Naive thymus-derived CD8-positive, alpha-beta T cell (primary cell): ENCODE measurements at places on chromosomes 2 and 18.

DNA sequence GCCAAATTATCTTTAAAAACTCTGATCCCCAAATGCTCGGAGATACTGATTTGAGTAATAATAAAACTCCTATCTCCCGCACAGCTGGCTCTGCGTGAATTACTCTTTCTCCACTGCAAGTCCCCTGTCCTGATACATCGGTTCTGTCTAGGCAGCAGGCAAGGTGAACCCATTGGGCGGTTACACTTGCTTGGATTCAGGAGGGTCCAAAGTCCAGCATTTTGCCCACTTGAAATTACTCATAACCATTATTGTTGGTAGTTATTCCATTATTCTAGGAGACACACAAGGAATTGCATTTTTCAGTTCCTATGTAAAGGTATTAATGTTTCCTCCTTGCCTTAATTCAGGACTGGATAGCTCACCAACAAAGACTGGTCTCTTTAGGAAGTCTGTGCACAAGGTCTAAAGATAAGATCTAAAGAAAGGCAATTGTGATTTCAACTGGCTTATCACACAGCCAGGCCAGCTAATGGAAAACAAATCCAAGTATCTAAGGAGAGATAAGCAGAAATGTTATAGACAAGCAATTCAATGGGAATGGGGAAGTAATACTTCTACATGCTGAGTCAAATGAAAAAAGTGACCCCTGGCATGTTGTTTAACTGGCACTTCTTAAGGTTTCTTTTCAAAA lies 23.2 kb upstream of the NPC1 start:
- DNase-seq, result no peak
- no peak overlapping the region for H3K27ac ChIP-seq
- H3K27me3 ChIP-seq, result no peaks in the 10 kb centered on the region
- no peaks in the 10 kb centered on the region for H3K36me3 ChIP-seq
- H3K4me1 ChIP-seq, result no peaks in the 10 kb centered on the region

DNA sequence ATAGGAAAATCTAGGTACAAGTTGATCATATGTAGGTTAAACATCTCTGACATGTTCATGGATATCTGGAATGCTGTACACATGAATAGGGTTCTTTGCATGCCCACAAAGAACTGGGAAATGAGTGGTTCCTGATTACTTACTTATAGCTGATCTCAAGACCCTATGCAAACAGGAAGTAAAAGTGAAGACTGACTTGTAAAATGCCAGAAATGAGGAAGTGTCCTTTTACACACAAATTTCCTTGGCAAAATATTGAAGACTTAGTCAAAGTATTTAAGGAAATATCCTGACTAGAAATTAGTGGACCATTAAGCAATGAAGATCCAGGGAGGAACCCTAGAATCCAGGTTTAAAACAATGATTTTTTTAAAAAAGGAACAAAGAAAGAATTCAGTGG lies 203.7 kb upstream of the DLGAP1 start:
- H3K4me3 ChIP-seq, result no peak overlapping the region
- no peaks in the 10 kb centered on the region for H3K36me3 ChIP-seq
- DNase-seq, result no peak

- H3K36me3 ChIP-seq, result no peaks in the 10 kb centered on the region
- H3K4me1 ChIP-seq, result peaks cover 1% of the 10 kb centered on the region
- H3K4me3 ChIP-seq, result no peak overlapping the region
- H3K27me3 ChIP-seq, result no peaks in the 10 kb centered on the region
Observed at GRCh38 chr2:108575132-108575966, 41.1 kb downstream of the LIMS1 start.

- H3K4me3 ChIP-seq, result peak overlapping the region; percentile 57
- H3K27me3 ChIP-seq, result peaks cover 27% of the 10 kb centered on the region
- H3K4me1 ChIP-seq, result peaks cover 26% of the 10 kb centered on the region
- H3K36me3 ChIP-seq, result peaks cover 2% of the 10 kb centered on the region
- no peak overlapping the region for H3K27ac ChIP-seq
Observed at GRCh38 chr2:120345608-120346007, 328 bp upstream of the INHBB start.

- no peak for DNase-seq
- H3K4me3 ChIP-seq, result no peak overlapping the region
- H3K4me1 ChIP-seq, result no peaks in the 10 kb centered on the region
- peaks cover 22% of the 10 kb centered on the region for H3K27me3 ChIP-seq
Observed at GRCh38 chr2:219714681-219715400, 87.4 kb downstream of the SLC4A3 start.

DNA sequence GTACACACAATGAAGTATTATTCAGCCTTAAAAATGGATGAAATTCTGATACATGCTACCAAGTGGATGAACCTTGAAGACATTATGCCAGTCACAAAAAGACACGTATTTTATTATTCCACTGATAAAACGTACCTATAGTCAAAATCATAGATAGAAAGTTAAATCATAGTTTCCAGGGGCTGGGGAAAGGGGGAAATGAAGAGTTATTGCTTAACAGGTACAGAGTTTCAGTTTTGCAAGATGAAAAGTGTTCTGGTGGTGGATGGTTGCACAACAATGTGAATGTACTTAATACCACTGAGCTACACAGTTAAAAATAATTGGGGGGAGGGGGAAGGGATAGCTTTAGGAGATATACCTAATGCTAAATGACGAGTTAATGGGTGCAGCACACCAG lies 279.0 kb upstream of the STON1 start:
- no peaks in the 10 kb centered on the region for H3K27me3 ChIP-seq
- peaks cover 2% of the 10 kb centered on the region for H3K4me1 ChIP-seq
- H3K27ac ChIP-seq, result no peak overlapping the region
- DNase-seq, result no peak
- no peak overlapping the region for H3K4me3 ChIP-seq
- H3K36me3 ChIP-seq, result no peaks in the 10 kb centered on the region

GRCh38 chr18:62987859-62988258 lies 272.5 kb downstream of the PHLPP1 start:
- DNase-seq, result no peak
- peaks cover 10% of the 10 kb centered on the region for H3K27me3 ChIP-seq
- no peak overlapping the region for H3K4me3 ChIP-seq
- H3K36me3 ChIP-seq, result no peaks in the 10 kb centered on the region
- no peak overlapping the region for H3K27ac ChIP-seq

GRCh38 chr2:150575861-150576260 lies 88.4 kb upstream of the RND3 start:
- H3K27me3 ChIP-seq, result no peaks in the 10 kb centered on the region
- H3K27ac ChIP-seq, result no peak overlapping the region
- DNase-seq, result no peak
- H3K36me3 ChIP-seq, result no peaks in the 10 kb centered on the region

GRCh38 chr2:166373105-166373504 lies 2.6 kb downstream of the SCN9A start:
- peaks cover 29% of the 10 kb centered on the region for H3K27me3 ChIP-seq
- no peak overlapping the region for H3K4me3 ChIP-seq
- no peak overlapping the region for H3K27ac ChIP-seq
- DNase-seq, result no peak

DNA sequence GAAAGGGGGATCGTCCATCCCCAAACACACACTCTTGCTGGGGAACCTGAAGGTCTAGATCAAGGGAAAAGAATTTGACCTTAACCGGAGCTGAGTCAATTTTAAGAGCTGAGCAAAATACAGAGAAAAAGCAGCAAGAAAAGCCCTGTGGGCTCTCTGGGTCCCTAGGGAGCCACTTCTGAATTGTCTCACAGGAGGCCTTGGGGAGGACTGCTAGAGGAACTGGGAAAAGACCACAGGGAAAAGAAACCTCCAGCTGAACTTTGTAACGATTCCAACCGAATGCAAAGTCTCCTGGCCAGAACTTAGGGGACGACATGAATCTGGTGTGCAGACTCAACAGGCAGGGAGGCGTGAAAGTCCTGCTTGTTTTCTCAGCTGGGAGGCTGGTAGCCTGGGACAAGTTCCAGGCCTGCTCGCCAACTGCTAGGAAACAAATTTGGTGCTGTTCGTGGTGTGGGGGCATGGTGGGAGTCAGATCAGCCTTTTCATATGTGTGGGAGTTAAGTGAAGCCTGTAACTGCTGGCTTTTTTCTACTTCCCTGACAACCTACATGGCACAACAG lies 644.6 kb upstream of the CNTNAP5 start:
- no peak for DNase-seq
- no peaks in the 10 kb centered on the region for H3K27me3 ChIP-seq
- H3K4me3 ChIP-seq, result no peak overlapping the region

DNA sequence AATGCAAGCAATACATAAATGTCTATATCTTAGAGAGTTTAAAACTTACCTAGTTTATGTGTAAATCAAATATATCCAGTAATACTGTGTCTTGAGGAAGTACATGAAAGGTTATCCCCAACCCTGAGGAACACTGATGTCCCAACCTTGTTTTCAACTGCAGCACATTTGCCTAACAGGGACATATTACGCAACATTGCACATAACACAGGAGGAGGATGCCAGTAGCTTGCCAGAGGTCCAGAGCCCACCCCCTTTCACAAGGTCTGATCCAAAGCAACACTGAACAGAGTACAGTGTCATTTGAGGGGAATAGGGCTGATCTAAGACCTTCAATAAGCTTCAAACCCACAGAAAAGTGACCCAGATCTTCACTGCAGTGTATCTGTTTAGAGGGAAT lies 678.5 kb downstream of the ARHGAP15 start:
- H3K4me3 ChIP-seq, result no peak overlapping the region
- H3K27me3 ChIP-seq, result no peaks in the 10 kb centered on the region
- DNase-seq, result no peak
- no peaks in the 10 kb centered on the region for H3K36me3 ChIP-seq

GRCh38 chr18:62569081-62569655 lies 46.3 kb downstream of the ZCCHC2 start:
- no peak overlapping the region for H3K4me3 ChIP-seq
- no peaks in the 10 kb centered on the region for H3K27me3 ChIP-seq
- H3K36me3 ChIP-seq, result peaks cover 10% of the 10 kb centered on the region
- no peak overlapping the region for H3K27ac ChIP-seq

DNA sequence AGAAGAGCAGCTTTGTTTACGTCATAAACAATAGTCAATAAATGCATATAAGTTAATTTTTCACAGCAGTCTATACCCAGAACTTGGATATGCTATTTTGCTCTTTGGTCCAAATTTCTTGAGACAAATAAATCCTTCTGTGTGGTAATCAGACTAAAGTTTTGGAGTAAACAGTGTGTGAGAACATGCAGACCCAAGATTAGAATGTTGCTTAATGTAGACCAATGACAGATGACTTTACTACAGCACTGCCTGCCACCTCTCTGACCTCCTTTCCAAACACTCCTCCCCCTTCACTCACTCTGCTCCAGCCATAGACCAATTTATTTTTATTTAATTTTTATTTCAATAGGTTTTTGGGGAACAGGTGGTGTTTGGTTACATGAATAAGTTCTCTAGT lies 115.3 kb upstream of the TANK start:
- no peak overlapping the region for H3K27ac ChIP-seq
- H3K4me3 ChIP-seq, result no peak overlapping the region
- H3K36me3 ChIP-seq, result no peaks in the 10 kb centered on the region
- H3K27me3 ChIP-seq, result peaks cover 18% of the 10 kb centered on the region
- no peak for DNase-seq

DNA sequence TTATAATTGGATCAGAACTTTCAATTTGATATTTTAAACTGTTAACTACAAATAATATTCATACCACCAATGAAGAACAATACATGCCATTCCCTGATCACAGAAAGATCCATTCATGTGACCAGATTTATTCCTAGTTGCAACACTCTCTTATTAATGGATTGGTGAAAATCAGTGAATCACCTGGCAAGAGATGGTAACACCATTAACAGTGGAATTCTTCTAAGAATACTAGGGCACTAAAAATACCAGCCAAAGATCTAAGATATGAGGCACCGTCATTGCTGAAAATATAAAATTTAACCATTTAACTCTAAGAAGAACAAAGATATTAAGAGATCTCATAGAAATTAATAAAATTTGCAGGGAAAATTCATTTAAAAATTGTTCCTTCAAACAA lies 58.1 kb downstream of the MAP4K3 start:
- H3K4me1 ChIP-seq, result peaks cover 5% of the 10 kb centered on the region
- H3K27me3 ChIP-seq, result no peaks in the 10 kb centered on the region
- DNase-seq, result no peak
- H3K4me3 ChIP-seq, result no peak overlapping the region
- H3K36me3 ChIP-seq, result peaks cover 21% of the 10 kb centered on the region
- H3K27ac ChIP-seq, result no peak overlapping the region

GRCh38 chr2:46921676-46922448 lies 6.3 kb upstream of the MCFD2 start:
- peaks cover 43% of the 10 kb centered on the region for H3K4me1 ChIP-seq
- DNase-seq, result no peak
- peak overlapping the region; percentile 63 for H3K4me3 ChIP-seq
- H3K36me3 ChIP-seq, result peaks cover 10% of the 10 kb centered on the region

- no peak overlapping the region for H3K27ac ChIP-seq
- DNase-seq, result no peak
- H3K4me1 ChIP-seq, result peaks cover 36% of the 10 kb centered on the region
- no peaks in the 10 kb centered on the region for H3K36me3 ChIP-seq
Observed at GRCh38 chr2:32068-32467, 14.2 kb downstream of the FAM110C start.
